ENCODE measurements at places on chromosomes 3 and 15.

GRCh38 chr15:67416891-67417290, 104.0 kb upstream of the C15orf61 start:
- DNase-seq = no peak

DNA sequence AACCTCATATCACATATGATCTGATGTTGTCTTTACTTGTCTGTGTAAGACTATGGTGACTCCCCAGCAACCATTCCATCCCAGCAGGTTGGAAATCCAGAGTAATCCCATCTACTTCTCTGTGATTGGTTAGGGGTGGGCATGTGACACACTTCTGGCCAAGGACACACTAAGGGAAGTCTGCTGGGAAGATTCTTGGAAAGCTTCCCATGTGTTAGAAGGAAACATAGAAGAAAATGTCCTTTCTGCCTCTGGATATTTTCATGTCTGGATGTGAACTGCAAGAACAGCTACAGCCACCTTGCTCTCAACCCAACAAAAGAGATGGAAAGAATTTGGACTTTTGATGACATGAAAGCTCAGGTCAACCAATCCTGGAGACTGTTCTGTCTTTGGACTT, 2.6 kb upstream of the UBE2Q2 start:
- DNase-seq = no peak

- no peak for DNase-seq
Observed at GRCh38 chr3:188782613-188783124, 389.1 kb upstream of the TPRG1 start.

- no peak for DNase-seq
Observed at GRCh38 chr15:51283026-51283425, 55.4 kb downstream of the CYP19A1 start.

DNA sequence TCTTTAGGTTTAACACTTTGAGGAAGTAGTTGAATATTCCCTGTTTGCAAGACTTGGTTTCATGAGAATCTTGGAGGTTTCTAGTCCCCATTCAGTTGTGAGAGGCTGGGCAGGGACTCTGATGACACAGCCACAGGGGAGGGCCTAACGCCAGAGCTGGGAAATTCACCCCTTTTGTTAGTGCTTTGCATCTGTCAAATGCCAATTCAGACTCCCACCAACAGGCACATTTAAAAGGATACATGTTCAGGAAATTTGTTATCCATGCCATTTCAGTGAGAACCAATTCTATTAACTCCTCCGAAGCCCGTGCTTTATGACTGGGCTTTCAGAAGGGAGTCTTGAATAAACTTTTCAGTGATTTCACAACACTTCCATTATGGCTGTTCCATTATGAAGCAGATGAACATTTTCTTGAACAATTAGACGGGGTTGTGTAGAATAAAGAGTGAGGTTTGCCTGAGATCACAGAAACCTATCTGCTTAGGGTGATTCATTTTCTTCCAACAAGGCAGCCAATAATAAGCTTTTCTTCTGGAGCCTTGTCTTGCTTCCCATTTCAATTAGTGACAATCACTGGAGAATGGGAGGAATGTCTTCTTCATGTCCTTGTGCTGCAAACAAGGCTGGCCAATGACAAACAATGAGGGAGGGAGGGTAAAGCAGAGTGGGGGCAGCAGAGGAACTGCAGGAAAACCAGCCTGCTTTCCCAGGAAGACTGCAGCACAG, 90.6 kb downstream of the SOX14 start:
- DNase-seq = no peak

GRCh38 chr15:63405683-63406390, 24.2 kb upstream of the CA12 start:
- no peak for DNase-seq

- DNase-seq = no peak
Observed at GRCh38 chr3:155079746-155080487, at the start of gene MME. MME (plus strand) TSS chr3:155080319; CDS start chr3:155084168, 3,849 bp downstream.

- DNase-seq = peak; percentile 51
Observed at GRCh38 chr3:171348121-171348520, 112.1 kb downstream of the TNIK start.

DNA sequence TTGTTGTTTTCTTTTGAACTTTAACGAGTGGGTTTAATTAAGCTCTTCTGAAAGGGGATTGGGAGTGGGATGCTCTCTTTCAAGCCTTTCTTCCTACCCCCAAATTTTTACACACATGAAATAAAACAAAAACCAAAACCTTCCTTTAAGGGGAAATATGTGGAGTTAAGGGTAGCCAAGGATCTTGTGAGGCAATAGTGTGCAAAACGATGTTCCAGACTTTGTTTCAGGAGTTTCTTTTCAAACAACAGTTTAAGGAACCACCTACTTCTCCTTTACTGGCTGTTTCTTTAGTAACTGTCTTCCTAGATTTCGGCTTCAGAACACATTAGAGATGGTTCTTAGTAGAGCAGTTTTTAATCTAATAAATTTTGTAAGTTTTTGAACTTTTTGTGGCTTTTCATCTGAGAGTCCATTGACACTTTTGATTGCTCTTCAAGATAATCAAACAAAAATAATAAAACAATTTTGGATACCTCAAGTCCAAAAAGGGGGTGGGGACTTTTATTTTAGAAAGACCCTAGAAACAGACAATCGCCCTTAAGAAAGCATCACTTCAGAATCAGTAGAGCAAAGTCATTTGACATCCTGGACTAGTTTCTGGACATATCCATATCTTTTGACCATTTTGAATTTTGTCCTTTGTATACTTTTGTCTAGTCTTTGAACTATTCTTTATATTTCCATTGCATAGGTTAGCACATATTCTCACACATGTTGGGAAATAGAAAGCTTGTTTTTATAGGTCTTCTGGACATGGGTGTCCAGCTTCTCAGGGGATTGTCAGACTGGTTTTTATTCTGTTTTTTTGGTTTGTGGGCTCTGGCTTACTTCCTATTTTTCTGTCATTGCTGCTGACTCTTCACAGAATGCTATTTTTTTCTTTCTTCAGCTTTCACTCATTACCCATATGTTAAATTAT, 6.0 kb downstream of the DIPK2A start:
- peak; percentile 40 for DNase-seq

DNA sequence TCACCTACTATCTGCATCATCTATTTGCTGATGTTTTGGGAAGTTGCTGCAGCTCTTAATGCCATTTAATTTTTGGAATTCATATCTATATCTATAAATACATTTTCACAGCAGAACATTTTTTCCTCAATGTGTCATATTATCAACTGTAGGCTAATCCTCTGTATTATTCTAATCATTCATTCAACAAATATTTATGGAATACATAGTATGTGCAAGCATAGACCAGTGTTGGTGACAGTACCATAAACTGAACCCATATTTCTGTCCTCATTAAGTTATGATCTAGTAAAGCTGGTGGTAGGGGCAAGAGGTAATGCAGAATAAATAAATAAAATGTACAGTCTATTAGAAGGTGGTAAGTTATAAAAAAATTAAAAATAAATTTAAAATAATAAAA, 585.3 kb upstream of the BCHE start:
- DNase-seq = no peak
